ENCODE measurements at places on chromosomes 1 and 21. TPM values are rescaled to one million over a fixed set of nuclear protein-coding genes. Genes with fewer than 3 reads are reported as not detected.

SLC45A3 gene
- total RNA-seq: 8.6 TPM

GRCh38 chr21:41816583-41817165, 49.8 kb upstream of the RIPK4 start:
- peak; percentile 58 for DNase-seq

- no peak for DNase-seq
These were observed 68.0 kb upstream of the C1orf105 start for GRCh38 chr1:172352435-172352834.

GRCh38 chr1:33400153-33400911, 30.6 kb downstream of the PHC2 start:
- DNase-seq: no peak

DNA sequence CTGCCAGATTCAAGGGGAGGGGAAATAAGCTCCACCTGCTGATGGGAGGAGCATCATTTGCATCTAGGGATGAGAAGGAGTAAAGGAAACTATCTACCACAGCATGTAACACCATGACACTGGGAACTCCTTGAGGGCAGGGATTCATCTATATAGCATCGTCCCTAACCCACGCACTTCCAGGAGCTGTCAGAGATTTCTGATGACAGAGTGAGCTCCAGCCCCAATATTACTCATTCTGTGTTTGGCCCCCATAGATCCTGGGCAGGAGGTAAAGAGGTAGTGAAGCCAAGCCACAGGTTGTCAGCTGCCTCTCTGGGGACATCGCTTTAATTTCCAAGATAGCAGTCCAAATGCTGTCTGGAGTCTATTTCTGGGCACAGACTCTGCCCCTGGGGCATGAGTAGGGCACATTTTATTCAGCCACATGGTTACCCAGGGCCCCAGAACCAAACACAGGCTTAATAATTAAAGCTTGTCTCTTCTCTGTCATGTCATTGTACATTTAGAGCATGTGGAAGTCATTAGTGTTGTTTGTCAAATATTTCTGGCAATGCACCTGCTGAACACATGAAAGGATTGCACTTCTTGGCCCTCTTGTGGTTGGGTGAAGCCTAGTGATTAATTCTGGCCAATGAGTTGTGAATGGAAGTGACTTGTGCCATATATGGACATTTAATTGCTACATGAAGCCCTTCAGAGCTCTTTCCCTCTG, 105.9 kb upstream of the POU3F1 start:
- DNase-seq: no peak

DNA sequence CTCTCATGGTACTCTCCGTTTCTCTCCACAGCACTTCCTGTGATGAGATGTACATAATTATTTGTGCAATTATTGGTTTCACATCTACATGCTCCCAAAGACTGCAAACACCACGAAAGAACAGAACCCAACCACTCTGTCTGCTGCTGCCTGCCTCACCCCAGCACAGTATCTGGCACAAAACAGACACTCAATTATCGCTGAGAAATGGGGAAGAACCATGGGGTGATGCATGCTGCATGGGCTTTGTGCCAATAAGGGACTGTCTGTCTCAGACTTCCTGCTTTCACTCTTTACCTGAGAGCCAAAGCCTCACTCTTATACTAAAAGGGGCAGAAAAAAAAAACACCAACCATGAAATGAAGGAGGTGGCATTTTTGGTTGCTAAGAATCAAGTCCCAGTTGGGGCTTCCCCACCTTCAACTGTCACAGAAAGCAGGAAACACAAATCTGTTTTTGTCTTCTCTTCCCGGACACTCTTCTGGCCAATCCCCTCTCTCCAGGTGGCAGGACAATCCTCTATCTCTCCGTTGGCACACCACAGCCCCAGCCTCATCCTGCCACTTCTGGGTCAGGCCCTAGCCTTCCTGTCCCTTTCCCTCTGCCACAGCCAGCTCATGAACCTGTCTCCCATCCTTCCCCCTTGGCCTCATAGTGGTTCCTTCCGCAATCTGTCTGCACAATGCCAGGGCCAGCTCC, 82.0 kb downstream of the TGFBR3 start:
- no peak for DNase-seq

DNA sequence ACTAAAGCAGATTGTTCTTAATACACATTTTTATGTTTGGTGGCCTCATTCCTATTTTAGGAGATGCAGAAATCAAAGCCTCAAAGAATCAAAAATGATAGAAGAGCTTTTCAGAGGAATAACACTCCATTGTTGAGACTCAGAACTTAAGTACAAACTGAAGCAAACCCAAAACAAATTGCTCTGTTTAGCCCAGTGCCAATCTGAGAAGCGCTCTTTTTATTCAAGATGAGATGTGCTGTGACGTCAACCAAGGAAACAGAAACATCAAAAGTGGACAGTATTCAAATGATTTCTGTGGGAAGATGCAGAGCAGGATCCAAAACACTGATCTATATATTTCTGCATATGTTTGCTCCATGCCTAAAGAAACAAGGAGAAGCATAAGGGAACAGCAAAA, 18.0 kb downstream of the COLGALT2 start:
- DNase-seq: no peak

DNA sequence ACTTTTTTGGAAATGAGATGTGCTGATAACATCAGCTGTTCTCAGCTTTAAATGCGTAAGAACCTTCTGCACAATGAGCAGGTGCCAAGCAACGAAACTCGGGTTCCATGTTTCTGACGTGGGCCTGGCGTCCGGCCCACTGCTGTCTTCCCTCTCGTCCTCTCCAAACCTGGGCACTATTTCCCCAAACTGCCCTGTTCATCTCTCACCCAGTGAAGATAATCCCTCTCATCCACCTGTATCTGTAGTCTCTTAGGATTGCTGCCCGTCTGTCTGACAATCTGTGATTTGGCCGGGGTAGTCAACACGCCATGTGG, 50.1 kb upstream of the CNTN2 start:
- no peak for DNase-seq
